ENCODE measurements at places on chromosomes 7 and 10.

DNA sequence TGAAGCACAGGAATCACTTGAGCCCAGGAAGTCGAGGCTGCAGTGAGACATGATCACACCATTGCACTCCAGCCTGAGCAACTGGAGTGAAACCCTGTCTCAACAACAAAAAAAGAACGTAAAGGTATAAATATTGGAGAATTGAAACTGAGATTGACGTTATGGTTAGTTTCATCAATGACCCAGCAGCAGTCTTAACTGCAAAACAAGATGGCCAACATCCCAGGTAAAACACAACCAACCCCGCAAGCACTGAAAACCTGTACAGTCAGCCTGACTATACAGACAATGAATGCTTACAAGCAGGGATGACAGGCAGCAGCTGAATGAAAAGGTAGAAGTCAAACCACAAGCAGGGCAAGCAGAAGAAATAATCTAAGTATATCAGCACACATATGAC lies 34.7 kb downstream of the WAPL start:
- DNase-seq: no peak

DNA sequence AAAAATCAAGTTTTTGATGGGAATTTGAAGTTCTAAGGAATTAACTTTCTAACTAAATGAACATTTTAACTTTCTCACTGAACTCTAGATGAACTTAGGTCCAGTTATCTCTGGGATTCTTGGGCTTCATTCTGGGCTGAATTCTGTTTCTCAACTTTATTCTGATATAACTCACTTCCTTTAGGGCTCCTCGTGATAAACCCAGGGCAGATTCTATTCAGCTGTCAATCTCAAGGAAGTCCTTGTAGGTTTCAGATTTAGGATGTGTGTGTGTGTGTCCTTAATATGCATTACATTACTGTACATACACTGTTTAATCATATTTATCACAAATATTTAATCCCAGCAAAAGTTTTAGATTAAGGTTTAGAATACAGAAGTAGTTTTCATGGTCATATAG lies 344.3 kb downstream of the GATA3 start:
- DNase-seq: no peak

DNA sequence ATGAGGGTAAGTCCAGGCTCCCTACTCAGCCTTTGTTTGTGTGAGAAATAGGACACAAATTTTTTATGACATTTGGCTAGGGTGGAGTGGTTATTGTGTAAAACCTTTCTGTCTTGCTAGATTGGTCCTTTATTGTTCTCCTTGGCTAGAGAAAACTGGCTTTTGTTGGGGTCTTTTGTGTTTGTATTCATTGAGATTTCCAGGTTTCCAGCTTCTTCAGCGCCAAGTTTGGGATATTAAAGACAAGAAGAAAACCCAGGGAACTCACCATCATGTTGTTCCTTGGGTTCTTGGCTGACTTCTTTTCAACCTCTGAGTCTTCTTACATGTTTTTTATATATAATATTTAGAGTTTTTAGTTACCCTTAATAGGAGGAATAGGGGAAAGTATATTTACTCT lies 310.0 kb downstream of the HPSE2 start:
- DNase-seq: no peak

DNA sequence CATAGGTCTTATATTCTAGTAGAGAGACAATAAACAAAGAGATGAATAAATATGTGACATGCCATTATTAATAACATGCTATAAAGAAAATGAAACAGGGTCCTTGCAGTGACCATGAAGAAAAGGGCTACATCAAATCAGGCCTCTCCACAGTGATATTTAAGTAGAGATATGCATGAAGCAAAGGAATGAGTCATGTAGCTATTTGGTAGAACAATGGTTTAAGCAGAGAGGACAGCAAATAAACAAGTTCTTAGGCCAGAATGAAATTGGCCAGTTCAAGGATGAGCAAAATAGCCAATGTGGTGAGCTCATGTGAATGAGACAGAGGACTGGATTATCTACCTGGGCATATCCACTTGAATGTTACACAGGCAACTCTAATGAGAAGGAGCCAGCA lies 172.2 kb upstream of the FERD3L start:
- no peak for DNase-seq

- DNase-seq: no peak
Measured at GRCh38 chr7:81692146-81692905, 77.5 kb downstream of the HGF start.

GRCh38 chr7:144518360-144518759 lies 114.9 kb upstream of the NOBOX start:
- no peak for DNase-seq

- DNase-seq: no peak
Measured at GRCh38 chr10:86392723-86393094, 26.1 kb upstream of the GRID1 start.

- no peak for DNase-seq
Measured at GRCh38 chr10:116566932-116567331, 21.2 kb downstream of the PNLIP start.

DNA sequence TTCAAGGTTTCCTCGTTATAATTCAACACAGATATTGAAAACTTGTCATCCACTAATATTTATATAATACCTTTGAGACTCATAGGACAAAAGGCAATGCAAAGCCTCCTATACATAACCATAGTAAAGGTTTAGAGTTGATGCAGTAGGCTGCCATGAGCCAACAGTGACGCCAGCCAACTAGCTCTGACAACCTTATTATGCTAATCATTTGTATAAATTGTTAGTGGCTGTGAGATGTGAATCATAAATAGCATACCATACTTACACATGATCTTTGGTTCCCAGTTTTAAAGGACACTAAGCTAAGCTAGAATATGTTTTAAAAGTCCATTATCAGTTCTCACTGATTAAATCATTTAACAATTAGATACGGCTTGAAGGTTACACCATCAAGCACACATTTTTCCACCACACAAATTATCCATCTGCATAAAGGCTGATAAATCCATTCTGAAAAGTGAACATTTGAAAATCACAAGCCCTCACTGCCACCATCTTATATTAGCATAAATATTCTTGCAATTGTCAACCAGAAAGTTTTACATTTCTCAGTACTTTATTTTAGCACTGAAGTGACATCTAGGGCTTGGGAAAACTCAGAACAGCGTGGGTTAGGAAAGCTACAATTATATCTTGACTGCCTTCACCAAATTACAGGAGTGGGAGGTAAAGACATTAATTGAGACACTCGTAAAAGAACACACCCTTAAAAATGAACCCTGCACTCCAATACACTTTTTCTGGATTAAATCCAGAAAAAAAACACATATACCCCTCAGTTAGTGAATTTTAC lies 30.7 kb downstream of the COA1 start:
- DNase-seq: no peak

- no peak for DNase-seq
Measured at GRCh38 chr10:73876157-73876556, 1.8 kb upstream of the CAMK2G start.

DNA sequence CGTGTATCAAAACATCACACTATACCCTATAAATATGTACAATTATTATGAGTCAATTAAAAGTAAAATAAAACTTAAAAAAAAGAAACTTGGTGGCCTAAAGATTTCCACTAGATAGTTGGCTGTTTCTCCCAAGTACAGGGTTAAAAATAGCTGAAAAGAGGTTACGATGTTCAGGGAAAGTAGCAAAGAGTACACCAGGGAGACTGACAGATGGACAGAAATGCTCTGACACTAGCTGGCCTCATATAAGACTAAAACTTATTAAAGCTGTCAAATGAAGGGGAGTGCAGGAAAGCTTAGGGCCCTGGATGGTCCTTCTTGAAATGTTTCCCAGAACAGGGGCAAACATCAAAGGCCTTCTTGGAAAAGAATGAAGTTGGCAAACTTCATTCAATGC lies 51.3 kb downstream of the TCAF1 start:
- DNase-seq: no peak

GRCh38 chr10:102649797-102650654 lies 5.7 kb downstream of the TRIM8 start:
- DNase-seq: no peak

DNA sequence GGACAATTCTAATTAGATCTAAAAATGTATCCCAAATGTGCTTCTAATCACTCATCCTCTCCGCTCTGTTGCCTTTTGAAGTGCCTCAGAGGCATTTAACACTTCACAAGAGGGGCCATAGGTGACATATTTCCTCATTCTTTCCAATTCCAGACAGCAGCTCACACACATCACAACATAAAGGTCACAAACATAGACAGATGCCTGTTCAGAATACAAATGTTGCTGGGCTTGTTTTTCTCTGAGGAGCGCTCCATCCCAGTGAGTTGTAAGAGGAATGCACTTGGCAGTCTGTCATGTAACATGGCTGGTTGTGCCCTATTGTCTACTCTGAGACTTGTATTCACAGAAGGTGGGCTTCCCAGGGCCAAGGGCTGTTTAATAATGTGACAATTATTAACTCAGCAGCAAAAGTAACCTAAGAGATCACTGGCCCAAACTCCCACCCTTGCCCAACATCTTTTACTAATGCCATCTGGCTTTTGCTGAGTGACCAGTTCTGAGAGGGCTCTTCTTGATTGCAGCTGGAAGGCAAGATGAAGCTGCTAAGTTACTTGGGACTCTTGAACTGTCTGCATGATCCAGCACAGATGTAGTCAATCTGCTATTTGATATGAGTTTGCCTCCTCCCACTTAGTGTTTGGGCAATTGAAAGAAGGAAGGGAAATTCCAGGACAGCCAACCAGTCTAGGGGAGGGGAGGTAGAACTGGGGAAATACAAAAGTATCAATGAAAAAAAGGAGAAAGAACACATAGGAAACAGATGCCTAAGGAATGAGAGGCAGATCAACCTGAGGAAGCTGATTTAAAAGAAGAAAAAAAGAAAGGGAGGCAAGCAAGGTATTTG lies 13.6 kb downstream of the PON2 start:
- DNase-seq: no peak

- no peak for DNase-seq
Measured at GRCh38 chr10:7311218-7311849, 99.5 kb downstream of the SFMBT2 start.

DNA sequence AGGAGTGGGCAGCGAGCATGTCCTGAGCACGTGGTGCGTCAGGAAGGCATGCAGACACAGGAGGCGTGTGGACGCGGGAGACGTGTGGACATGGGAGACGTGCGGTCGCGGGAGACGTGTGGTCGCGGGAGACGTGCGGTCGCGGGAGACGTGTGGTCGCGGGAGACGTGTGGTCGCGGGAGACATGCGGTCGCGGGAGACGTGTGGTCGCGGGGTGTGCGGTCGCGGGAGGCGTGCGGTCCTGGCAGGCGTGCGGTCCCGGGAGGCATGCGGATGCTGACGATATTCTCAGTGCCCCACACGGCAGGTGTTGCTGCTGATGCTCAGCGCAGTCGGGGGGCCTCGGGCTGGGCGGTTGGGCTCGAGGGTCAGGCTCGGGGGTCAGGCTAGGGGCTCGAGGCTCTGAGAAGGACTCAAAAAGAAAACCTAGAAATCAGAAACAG lies 94.2 kb downstream of the NKX6-2 start:
- no peak for DNase-seq

DNA sequence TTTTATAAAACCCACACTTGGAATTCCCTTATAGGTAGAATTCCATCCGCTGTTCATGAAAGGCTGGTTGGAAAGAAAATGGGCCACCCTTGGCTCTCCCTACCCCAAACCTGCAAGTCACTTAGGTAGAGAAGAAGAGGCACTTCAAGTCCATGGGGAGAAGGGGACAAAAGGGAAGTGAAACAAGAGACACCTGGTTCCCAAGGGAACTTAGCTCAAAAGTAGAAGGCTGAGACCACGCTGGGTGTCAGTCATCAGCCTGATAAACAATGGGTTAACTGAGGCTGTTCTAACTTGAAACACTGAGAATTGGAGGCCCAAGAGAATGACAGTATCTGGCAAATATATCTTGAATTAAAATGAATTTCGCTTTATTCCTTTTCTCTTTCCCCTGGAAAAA lies 330.8 kb upstream of the NFE2L3 start:
- DNase-seq: no peak

- no peak for DNase-seq
Measured at GRCh38 chr7:88664630-88665233, 94.8 kb upstream of the ZNF804B start.

GRCh38 chr7:131365838-131366237 lies 38.2 kb downstream of the MKLN1 start:
- DNase-seq: no peak

DNA sequence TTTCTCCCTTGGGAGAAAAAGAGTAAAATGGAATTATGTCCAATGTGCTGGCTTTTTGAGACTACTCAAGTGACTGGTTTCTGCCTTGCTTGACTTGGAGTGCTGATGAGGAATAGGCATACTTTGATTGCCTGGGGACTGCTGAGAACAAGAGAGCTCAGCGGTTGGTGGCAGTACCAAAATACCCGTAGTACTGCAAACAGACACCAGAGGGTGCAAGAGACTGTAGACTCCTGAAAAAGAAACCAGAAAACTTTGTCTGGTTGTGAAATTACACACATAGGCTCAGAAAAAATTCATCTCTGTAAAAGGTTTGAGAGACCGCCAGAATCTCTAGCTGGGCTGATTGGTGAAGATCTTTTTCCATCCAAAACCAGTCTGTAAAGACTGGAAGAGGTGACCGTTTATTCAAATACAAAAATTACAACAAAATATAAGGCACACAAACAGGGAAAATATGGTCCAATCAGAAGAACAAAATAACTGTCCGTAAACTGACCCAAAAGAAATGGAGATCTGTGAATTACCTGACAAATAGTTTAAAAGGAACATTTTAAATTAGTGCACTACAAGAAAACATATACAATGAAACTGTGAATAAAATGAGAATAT lies 18.5 kb downstream of the BICC1 start:
- DNase-seq: no peak

GRCh38 chr10:52679117-52679516 lies 93.5 kb downstream of the MBL2 start:
- no peak for DNase-seq

DNA sequence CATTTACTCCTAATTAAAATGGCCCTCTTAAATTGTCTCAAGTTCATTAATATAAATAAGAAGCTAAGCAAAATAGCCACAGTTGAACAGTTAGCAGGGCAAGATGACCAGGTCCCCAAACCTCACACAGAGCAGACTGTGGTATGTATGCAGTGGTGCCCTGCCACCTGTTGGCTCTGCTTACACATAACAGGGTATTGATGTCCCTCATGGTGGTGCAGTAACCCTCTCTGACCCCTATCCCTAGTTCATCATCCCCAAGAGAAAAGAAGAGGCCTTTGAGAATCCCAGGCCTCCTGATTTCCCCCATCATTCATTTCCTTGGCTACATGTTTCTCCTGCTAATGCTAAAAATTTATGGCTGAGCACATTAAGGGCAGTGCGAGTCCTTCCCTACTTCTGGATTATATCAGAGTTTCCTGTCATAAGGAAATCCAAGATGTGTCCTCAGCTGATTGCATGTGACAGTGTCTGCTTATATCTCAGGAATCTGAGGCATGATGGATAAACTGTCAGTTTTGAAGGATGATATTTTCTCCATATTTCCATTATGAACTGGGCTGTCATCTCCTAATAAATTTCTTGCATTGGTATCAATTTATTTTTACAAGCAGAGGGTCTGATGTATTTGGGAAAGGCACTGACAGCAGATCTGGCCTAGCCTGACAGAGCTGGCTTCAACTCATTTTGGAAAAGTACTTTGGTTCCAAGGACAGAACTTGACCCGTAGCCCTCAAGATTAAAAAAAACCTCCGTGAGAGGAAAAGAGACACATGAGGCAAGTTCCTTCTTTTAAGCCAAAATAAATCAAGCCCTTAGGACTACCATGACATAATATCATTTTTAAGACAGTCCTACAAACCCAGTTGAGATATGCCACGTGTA lies 880.6 kb downstream of the LRMDA start:
- no peak for DNase-seq
